Left colon (tissue), 2 donors: ENCODE measurements at places on chromosomes 2 and 18. TPM values are rescaled to one million over a fixed set of nuclear protein-coding genes. Genes with fewer than 3 reads are reported as not detected.
A peak's percentile ranks its signal among the peaks of the same experiment; 100 is the strongest.

Gene SLC35F5
- total RNA-seq: 132 TPM

Gene KIF1A
- total RNA-seq: 2.2 TPM

Gene CD302
- total RNA-seq: 18.3 TPM

DNA sequence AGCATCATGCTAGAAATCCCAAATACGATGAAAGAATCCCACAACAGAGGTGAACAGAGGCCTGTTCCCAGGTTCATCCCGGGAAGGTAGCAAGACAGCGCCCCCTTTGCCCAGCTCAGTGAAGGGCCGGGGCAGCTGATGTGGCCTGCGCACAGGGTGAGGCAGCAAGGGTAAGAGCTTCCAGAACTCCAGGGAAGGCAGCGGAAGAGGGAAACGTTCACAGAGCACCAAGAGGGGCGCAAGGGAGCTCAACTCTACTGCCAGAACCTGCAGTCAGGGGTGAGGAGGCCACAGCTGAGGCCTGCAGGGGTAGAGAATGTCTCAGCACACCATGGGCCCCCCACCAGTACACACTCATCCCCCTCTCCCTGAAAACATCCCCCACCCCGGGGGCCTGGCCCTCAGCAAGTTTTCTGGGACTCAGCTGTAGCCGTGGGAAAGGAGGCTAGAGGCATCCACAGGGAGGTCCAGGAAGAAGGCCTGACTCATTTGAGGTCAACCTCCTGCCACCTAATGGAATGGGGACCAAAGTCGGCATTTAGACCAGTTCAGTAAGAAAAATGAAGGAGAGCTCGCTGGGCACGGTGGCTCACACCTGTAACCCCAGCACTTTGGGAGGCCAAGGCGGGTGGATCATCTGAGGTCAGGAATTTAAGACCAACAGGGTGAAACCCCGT lies 95.6 kb upstream of the ASAP2 start:
- no peak for DNase-seq

- no peak for DNase-seq
These were observed 391.3 kb upstream of the CELF4 start for GRCh38 chr18:37956902-37957301.

DNA sequence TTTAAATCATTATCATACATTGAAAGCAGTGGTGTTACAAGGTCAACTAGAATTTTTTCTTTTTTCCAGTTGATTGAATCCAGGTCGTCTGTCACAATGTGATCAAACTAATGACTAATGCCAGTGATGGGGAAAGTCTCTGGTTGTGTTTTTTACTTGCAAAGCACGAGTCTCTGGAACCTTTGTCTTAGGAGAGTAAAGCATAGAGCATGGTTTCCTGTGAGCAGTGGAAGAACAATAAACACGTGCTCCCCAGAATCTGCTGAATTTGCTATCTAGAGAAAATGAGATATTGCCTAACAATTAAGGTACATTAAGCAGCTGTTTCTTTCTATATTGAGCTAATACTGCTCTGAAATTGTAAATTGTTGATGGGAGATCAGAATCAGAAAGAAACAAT lies 1332.4 kb upstream of the TMEFF2 start:
- no peak for DNase-seq

GRCh38 chr18:4106407-4107033 lies 348.6 kb downstream of the DLGAP1 start:
- DNase-seq: peak; percentile 63

Gene SKOR2
- not detected for total RNA-seq

DNA sequence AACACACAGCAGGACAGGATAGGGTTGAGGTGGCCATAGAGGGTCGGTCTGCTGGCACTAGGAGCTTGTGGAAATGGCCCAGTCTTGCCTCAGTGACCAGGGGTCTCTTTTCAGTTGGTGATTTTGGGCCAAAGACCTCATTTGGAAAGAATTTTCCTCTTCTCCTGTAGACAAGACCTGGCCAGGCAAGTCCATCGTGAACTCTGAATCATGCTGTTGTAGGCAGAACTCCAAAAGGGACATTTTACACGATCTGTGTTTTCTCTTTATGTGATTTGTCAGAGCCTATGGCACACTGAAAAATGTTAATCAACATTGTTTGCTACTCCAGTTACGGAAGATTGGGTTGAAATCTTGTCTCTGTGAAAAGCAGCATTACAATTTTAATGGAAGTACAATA lies 126.1 kb upstream of the PXDN start:
- no peak for DNase-seq

Gene CHRNG
- total RNA-seq: not detected

- DNase-seq: no peak
These were observed 3.6 kb upstream of the DGKD start for GRCh38 chr2:233350708-233351107.

Gene TMEM17
- 0.46 TPM for total RNA-seq

DNA sequence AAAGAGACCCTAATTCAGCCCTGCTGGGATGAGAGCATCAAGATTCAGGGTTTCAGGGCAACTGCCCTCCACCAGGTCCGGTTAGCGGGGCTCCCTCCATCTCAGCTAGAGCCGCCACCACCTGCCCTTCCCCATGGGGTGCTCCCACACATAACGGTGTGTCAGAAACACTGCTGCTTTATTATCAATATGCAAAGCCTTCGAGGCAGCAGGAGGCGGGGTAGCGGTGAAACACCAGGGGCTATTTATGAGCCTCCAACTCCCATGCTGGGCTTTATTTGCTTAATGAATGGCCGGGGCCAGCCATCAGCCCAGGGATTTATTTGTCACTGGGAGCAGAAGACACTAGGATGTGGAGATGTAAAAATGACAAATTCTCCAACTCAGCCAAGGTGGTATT lies 109.8 kb downstream of the GALNT14 start:
- DNase-seq: no peak

GRCh38 chr2:231113489-231113888 lies 11.4 kb downstream of the HTR2B start:
- DNase-seq: no peak

- DNase-seq: no peak
These were observed 28.6 kb downstream of the DNMT3A start for GRCh38 chr2:25312958-25313710.

DNA sequence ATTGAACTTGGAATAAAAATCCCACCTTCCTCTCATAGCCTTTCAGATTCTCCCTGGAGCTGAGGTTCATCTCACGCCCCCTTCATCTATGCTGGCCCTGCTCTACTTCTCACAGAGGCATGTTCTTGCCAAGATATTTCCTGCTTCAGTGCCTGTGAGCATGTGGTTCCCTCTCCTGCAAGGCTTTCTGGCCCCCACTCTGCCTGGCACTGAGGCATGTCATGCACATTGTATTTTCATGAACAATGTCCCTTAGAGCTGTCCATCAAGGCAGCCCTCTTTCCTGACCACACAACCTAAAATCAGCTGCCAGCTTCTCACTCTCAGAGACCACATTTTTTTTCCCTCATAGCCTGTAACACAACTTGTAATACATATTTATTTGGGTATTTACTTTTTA lies 18.0 kb upstream of the HK2 start:
- DNase-seq: no peak

DNA sequence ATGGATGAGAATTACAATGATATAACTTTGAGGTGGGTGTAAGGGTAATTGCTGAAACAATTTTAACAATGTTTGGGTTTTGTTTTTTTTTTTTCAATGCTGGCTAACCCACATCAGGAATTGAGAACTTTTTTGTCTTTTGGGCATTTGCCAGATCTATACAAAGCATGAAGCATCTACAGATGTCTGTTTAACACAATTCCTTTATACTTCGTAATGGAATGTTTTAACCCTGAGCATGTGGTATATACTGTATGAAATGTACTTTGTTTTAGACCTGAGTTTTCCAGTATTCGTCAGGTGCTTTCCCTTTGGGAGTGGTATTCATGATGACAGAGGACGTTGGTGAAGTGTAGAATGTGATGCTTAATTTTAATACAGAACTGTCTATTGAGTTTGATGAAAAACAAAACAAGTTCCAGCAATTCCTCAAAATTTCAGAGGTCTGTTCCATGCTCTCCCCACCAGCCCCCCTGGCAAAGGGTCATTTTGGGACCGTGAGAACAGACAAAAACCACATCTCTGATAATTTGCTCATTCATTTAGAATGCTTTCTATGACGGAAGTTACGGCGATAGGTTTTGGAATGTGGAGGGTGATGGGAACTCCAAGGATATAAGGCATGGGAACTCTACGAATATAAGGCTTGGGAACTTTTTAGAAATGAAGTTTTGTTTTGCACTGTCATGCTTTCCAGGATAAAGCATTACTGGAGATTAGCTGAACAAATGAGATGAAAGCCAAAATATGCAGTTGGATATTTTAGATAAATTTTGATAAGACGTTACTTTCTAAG lies 14.1 kb downstream of the LIMS1 start:
- no peak for DNase-seq

DNA sequence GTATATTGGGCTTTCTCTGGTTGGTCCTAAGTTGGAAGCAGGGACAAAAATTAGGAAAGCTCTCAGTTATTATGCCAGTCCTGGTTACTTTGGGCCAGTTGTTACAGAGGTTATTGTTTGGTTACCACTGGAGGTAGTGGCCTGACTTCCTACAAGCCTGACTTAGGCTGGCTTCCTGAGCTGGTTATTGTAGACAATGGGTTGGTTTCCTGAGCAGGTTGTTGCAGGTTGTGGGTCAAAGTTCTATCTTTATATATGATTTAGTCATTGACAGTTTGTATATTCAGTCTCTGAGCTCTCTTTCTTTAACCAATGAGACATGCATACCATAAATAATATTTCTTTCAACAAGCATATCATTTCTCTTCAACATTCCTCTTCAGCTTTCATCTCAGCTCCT lies 58.7 kb upstream of the RPE start:
- no peak for DNase-seq

DNA sequence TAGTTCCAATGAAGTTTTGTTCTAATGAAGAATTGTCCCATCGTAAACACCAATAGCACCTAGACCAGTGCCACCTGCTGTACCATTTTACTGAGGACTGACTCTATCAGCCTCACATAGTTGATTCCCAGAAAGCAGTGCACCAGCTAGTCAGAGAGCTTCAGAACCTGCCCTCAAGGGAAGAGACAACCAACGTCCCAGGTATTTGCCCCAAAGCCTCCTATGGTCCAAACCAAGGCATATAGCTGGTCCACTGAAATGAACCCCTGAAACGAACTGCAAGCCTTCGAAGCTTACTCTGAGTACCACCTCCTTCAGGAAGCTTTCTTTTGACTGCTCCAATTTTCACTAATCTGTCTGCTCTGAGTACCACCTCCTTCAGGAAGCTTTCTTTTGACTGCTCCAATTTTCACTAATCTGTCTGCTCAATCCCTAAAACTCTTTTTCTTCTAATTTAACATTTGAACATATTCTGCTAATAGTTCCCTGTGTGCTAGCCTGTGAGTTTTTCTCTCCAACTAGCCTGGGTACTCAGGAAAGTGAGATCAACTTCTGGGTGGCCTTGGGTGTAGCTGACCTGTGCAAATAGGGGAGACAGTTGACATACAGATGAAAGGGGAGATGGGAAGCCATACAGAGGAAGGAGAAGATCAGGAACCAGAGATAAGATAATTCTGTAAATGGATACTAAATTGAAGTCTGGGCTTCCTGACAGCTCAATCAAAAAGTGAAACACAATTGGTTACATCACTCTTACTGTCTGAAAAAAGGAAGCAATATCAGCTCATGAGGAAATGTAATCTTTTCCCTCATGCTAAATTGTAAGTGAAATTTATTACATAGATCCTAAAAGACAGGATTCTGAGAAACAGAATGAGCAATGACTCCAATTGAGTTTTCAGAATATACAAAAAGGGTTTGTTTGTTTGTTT lies 33.5 kb upstream of the EML4 start:
- DNase-seq: no peak

DNA sequence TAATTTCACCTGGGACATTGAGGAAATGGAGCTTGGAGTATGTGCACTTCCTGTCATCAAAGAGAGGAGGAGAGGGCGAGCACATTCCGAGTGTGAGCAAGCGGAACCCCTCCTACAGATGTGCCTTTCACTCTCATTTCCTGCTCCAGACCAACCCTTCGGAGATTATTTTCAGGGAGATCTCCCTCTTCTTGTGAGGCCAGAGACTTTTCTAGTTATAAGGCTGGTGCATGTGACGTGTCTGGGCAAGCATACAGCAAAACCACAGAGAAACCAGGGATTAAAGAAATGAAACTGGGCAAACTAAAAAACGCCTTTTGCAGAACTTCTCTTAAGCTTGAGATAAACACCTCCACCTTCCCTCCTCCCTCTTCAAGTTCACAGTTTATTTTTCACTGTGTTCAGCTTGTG lies 409.2 kb upstream of the TCF4 start:
- no peak for DNase-seq

Gene RGPD3
- 0.06 TPM for total RNA-seq

DNA sequence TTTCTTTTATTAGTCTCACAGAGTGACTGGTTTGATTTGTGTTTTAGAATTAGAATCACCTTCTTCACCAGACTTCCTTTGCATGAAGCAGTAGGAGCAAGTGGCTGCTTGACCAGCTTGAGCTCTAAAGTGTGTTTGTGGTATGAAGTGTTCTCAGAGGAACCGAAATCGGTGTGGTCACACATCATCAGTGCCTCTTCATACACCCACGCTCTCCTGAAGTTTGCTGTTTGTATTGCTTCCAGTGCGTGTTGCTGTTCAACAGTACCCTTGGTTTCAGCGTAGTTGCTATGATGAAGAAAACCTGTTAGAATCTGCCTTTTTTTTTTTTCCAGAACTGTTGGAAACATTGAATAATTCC lies 77.9 kb downstream of the LIMS1 start:
- no peak for DNase-seq

DNA sequence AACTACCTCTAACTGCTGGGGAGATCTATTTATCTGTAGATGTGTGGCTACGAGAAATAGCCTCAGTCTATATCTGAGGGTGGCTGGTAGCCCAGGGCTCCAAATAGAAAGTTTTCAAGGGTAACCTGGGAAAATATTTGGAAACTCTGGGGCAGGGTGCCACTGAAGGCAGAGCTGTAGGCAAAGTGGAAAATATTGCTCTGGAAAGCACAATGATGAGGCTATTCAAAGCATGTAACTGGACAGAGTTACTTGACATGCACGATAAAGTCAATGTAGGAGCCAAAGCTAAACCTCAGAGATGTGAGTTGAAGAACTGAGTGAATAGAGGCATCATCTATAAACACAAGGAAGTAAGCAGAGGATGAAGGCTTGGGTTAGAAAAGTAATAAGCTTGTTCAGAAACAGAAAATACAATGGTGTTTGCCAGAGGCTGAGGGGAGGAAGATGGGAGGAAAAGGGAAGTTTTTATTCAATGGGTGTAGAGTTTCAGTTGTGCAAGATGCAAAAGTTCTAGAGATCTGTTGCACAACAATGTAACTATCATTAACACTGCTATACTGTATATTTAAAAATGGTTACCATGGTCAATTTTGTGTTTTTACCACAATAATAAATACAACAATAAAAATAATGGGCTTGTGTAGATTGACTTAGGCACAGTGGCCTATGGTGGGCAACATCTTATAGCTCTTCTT lies 171.6 kb downstream of the MBD2 start:
- DNase-seq: no peak

Gene COL4A4
- 1.5 TPM for total RNA-seq

Gene AGXT
- total RNA-seq: 3.0 TPM

DNA sequence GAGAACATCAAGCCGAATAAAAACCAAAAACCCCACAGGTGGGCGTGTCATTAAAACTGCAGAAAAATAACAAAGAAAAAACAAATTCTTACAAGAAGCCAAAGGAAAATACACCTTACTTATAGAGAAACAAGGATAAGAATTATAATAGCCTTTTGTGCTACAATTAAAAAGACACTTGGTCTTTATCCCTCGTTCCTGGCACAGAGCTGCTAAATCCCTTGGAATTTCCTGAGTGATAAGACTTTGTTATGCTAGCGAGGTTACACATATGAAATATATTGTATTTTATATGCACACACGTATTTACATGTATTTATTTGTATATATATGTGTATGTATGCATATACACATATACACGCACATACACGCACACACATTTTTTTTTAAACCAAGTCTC lies 325.3 kb upstream of the TFPI start:
- DNase-seq: no peak
